ENCODE measurements at places on chromosomes 2 and 18.

DNA sequence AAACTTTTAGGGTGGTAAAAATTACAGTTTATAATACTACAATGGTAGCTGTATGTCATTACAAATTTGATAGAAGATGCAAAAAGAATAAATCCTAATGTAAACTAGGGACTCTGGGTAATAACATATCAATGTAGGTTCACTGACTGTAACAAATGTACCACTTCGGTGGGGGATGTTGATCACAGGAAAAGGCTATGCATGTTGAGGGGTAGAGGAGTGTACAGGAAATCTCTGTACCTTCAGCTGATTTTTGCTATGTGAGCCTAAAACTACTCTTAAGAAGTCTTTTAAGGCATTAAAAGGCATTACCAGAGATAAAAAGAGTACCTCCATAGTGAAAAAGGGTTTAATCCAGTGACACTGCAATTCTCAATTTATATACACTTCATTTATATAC, 25.0 kb downstream of the TRIP12 start:
- DNase-seq, result no peak

DNA sequence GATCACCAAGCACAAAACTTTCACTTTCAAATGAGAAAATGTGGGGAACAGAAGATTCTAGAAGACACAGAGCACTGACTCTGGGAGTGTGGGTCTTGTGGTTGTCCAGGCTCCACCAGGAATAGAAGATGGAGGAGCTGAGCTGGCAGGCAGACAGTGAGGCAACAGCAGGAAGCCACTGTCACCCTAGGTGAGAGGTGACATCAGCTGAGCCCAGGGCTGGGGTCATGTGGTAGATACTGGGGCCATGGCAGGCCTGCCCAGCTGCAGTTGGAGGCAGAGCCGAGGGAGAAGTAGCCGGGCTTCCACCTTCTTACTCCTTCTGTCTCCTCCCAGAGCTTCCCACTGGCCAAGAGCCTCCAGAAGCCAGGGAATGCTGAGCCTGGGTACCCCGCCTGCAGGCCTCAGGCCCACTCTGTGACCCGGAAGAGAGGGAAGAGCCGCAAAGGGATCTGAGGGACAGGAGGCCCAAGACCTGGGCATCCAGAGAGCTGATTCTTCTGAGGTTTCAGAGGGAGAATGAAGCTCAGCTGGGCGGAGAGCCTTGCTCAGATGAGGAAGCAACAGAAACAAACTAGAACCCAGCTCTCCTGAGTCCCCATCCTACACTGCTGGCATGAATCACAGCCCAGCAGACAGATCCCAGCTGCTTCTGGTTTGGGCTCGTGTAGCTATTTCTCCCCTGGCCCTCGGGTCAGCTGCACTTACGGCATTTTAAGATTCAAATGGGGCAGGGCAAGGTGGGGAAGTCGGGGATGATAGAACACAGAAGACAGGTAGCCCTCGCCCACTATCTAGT, 39.8 kb upstream of the ASAP2 start:
- DNase-seq, result no peak

- DNase-seq, result no peak
Observed at GRCh38 chr2:118539290-118539689, 308.2 kb downstream of the EN1 start.

DNA sequence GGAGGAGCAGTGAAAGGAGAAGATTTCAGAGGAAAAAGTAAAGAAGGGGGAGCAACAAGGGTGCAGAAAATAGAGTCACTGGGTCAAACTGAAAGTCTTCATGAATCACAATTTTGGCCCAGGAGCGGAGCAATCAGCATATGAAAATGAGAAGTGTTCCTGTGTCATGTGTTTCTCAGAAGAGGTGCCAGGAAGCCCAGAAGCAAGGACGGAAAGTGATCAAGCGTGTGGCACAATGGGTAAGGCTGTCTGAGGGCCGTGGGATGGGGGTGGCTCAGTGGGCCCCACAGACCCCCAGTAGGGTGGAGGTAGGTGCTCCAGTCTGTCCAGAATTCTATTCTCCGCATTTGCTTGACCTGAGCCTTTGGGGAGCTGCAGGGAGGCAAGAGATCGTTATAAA, 44.2 kb downstream of the SP140 start:
- DNase-seq, result no peak

DNA sequence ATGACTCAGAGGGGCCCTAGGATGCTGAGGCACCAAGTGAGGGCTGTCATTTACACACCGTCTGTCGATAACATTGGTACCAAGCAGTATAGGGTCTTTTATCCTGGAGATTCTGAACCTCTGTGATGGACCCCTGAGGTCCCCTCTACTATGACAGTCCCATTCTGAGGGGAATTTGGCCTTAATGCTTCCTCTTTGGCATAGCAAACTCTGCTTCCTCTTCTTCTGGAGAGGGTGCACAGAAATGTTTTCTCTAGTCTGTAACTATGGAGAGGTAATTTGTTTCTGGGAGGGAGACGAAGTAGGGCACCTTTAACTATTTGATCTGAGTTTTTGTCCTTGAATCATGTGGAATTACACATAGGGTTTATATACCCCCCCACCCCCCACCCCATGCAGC, 44.8 kb downstream of the INPP4A start:
- DNase-seq, result no peak

GRCh38 chr2:109279243-109279860, 150.3 kb downstream of the SH3RF3 start:
- DNase-seq, result no peak

DNA sequence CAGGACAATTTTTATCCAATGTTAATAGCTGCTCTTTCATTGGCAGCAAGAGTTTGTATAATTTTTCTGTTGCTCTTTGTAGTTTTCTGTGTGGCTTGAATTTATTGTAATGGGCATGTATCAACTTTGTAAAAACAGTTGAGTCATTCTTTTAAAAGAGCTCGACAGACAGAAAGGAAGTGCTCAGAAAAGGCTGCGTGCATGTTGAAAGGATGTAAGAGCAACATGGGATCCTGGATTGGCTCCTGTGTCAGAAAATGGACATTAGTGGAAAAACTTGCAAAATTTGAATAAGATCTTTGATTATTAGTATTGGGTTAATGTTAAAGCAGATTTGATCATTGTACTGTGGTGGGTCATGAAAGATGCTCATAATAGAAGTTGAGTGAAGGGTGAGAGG, 93.3 kb upstream of the CDC42EP3 start:
- no peak for DNase-seq

DNA sequence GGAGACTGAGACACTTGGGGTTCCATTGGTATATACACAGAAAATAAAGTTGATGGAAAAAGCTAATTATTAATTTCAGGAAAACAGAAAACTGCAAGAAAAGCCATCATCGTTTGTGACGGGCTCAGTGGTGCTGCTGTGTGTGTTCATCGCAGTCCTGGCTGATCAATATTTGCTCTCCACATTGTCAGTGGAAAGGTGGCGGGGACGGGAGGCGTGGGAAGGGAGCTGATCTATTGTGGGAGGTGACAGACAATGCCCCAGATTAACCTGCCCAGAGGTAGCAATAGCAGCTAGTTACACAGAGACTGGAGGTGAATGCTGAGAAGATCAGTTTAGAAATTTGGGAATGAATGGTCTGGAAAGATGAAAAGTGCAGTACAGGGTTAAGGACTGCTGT, 50.0 kb upstream of the CTDP1 start:
- DNase-seq, result no peak

DNA sequence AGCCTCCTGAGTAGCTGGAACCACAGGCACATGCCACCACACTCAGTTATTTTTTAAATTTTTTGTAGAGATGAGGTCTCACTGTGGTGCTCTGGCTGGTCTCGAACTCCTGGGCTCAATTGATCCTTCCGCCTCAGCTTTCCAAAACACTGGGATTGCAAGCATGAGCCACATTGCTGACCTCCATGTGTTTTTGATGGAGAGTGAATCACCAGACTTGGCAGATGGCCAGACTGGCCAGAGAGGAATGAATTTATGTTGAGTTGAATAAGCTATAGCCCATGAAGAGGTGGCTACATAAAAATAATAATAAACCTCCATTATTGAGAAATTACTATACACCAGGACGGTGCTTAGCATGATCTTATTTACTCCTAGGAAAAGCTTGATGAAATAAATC, 91.5 kb downstream of the MREG start:
- DNase-seq, result no peak

- no peak for DNase-seq
Observed at GRCh38 chr2:21039979-21040467, 3.9 kb downstream of the APOB start.

DNA sequence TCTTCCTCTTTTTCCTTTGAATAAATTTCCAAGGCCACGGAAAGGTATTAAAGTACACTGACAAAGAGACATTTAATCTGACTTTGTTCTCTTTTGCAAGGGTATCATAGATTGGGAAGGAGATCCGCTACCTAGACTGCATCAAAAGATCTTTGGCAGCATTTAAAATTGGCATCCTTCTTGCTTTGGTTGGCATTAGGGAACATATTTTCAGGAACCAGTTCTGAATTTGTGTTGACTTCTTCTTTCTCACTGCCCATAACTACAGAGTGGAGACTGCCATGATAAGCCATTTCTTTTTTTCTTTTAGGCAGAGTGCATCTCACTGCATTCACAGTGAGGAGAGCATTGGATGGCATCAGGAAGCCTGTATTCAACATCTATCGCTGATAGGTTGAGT, 83.4 kb downstream of the DOCK10 start:
- DNase-seq, result no peak

GRCh38 chr2:108404784-108405397, 27.1 kb downstream of the SULT1C4 start:
- DNase-seq, result no peak

DNA sequence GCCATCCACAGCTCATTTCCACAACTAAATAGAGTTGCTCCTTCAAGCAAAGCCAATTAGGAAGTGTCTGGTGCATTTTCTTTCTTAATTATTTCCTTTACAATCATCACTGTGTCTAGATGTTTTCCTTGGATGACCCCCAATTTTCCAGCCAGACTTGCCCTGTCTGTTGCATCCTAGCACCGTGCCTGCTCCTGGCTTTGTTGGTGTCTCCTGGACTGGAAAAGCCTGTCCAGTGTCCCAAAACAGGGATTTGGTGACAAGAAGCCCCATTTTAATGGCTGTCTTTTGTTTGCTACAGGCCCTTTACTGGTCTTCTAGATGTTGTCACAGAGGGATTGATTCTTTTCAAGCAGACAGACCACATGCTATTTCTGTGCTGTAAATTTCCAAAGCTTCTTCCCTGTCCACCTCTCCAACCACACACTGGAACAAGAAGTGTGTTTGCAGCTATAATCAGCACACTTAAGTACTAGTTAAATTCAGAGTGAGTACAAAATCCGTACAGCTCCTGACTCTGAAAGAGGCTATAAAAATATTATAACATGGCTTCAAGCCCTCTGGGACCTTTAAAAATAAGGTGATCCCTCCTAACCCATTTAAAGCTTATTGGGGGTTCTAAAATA, 38.4 kb downstream of the RNF144A start:
- no peak for DNase-seq

GRCh38 chr2:189014449-189015138, 40.4 kb downstream of the COL3A1 start:
- DNase-seq, result no peak

DNA sequence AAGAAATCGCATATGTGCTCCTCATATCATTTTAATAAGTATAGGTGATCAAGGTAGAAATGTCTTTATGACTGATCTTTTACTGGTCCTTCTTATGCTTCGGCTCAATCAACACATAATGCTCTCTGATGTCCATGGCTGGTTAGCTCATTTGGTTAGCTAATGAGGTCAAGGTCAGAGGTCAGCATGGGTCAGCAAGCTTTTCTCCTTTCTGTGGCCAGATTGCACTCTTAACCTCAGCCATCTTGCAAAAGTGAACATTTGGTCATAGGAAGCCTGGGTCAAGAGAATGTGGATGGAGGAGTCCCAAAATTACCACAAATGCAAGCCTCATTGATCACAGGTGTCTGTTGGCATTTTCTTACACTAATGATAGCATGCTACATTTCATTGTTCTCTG, 35.4 kb upstream of the DARS1 start:
- DNase-seq, result no peak

DNA sequence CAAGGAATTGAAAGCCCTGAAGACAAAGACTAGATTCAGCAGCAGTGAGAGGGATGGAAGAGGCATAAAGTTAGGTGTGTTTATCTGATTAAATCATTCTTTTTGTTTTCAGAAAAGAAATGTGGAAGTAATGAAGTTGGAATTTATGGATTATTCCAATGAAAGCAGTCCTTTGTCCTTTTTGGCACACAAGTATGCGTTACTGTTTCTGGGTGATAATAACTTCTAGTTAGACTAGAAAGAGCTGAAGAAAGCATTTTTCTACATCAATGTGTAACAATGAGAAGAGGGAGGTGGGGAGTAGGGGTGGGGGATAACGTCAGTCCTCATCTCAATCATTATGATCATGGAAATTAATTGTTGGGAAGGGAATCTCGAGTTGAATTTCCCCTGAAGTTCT, 53.0 kb downstream of the AQP4 start:
- no peak for DNase-seq

DNA sequence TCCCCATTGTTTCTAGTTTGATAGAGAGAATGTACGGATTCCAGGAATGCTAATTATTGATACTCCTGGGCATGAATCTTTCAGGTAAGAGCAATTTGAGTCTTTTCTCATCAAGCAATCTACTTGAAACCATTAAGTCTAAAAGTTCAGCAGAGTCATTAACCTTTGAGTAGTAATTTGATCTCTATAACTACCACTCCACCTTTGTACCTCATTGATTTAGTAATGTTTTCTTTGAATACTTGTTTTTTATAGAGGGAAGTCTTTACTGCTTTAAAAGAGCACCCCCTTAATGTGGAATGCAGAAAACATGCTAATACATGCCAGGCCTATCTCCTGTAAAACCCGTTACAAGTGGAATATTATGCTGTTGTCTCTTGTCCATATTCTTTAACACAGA, 45.0 kb downstream of the EIF5B start:
- no peak for DNase-seq

- DNase-seq, result no peak
Observed at GRCh38 chr2:198144660-198145059, 340.3 kb downstream of the PLCL1 start.

- no peak for DNase-seq
Observed at GRCh38 chr2:34899079-34899478, 1300.0 kb upstream of the FAM98A start.

GRCh38 chr2:100317634-100318033, 4.7 kb downstream of the LONRF2 start:
- no peak for DNase-seq

GRCh38 chr18:10020171-10020570, 106.4 kb downstream of the VAPA start:
- DNase-seq, result no peak

- no peak for DNase-seq
Observed at GRCh38 chr2:108635630-108636354, 83.5 kb upstream of the RANBP2 start.

- no peak for DNase-seq
Observed at GRCh38 chr2:164746713-164747112, 94.9 kb downstream of the COBLL1 start.

GRCh38 chr2:234491897-234492296, 5.0 kb downstream of the ARL4C start:
- DNase-seq, result no peak

- DNase-seq, result no peak
Observed at GRCh38 chr2:217162533-217162932, 302.7 kb upstream of the TNP1 start.

DNA sequence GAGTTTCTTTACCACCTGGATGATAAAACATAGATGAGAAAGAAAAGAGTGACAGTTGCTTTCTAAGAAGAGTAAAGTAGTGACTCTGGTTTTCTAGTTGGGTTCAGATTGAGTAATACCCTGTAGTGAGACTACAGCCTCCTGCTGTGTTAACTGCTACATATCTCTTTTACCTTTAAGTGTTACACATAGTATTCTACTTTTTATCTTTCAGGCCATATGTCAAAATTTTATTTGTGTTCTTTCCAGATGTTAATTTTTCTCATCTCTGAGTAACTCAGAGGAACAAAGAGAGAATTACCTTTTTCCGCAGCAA, 348.2 kb downstream of the CTNNA2 start:
- DNase-seq, result no peak

GRCh38 chr2:174870787-174871186, 106.5 kb upstream of the CHRNA1 start:
- no peak for DNase-seq

Data from stimulated activated CD4-positive, alpha-beta T cell treated with anti-CD3 and anti-CD28 coated beads, TNF-alpha, amount 100 ng/mL, for 4 hours (primary cell).